ENCODE measurements at places on chromosomes 1 and 21.

GRCh38 chr1:246270236-246270635 lies 236.8 kb downstream of the SMYD3 start:
- no peak for DNase-seq

- DNase-seq: no peak
Measured at GRCh38 chr1:39391691-39392679, 99.5 kb upstream of the BMP8A start.

- no peak for DNase-seq
Measured at GRCh38 chr1:170721621-170722020, 57.7 kb downstream of the PRRX1 start.

DNA sequence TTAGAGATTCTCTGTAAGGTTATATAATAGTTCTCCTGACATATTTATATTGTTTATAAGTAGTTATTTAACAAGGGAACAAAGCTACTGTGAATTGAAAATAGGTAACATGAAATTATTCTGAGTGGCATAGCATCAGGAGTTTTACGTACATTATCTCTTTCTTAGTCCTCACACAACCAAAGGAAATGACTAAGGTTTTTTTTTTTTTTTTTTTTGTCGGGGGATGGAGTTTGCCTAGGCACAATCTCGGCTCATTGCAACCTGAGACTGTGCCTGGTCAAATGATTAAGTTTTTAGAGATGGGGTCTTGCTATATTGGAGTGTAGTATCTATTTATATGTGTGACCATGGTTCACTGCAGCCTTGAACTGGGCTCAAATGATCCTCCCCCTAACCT lies 24.9 kb downstream of the TMED5 start:
- no peak for DNase-seq

- DNase-seq: no peak
Measured at GRCh38 chr1:76473591-76473990, 393.7 kb upstream of the ST6GALNAC5 start.

- no peak for DNase-seq
Measured at GRCh38 chr1:147534386-147534785, 6.9 kb upstream of the BCL9 start.

DNA sequence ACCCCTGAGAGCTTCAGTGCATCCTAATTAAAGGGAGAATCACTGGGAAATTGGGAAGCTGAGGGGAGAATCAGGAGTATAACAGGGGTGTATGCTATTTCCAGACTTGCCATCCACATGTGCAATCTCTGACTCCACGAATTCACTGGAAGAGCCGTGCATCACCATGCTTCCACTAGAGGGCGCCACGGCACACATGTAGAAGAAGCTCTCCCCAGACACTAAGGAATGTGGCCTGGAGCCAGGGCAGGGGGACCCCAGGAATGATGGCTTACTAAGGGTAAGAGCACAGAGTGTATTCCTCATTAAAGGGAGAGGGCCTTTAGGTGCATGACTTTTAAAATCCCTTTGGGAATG lies 81.5 kb downstream of the ABCA4 start:
- DNase-seq: peak; percentile 50

GRCh38 chr1:24725209-24725651 lies 20.0 kb upstream of the CLIC4 start:
- no peak for DNase-seq

- DNase-seq: peak; percentile 73
Measured at GRCh38 chr1:230753586-230754251, 6.5 kb downstream of the CAPN9 start.

DNA sequence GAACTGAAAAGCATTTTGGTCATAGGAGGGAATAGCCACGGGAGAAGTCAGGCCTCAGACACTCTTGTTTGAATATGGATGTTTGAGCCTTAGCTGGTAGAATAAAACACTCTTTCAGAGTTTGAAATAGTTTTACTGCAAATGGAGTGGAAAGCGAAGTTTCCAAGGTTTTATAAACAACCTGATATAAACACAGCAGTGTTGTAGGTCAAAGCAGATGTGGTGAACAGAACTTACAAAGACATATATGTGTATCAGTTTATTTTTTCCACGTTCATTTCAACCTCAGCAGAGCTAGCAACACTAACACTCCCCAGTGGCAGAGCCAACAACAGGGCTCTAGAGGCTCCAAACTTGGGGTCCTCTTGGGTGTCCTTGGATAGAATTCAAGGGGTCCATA lies 89.9 kb downstream of the WLS start:
- no peak for DNase-seq

DNA sequence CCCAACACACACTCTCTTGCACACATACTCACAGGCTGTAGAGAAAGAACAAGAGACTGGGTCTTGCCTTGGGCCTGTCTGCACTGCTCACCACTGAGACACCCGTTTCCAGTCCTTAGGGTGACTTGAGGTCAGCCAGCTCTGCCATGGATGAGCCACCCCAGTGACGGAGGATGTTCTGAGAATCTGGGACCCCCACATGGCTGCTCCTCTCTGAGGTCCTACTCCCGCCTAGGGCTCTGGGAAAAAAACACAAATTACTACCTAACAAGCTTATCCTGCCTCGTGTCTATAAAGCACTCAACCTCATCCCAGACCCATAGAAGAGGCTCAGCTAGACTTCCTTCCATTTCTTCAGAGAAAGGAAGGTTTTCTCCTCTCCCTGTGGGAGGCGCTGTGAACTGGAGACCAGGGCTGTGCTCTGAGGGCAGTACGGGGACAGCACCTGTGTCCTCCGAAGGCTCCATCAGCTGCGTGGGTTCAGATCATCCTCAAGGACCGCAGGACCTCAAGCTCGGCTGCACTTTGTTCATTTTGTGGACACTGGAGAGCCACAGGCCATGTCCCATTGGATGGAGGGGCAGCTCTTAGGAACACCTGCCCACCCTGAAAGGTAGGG lies 4.3 kb upstream of the CLEC20A start:
- DNase-seq: no peak

DNA sequence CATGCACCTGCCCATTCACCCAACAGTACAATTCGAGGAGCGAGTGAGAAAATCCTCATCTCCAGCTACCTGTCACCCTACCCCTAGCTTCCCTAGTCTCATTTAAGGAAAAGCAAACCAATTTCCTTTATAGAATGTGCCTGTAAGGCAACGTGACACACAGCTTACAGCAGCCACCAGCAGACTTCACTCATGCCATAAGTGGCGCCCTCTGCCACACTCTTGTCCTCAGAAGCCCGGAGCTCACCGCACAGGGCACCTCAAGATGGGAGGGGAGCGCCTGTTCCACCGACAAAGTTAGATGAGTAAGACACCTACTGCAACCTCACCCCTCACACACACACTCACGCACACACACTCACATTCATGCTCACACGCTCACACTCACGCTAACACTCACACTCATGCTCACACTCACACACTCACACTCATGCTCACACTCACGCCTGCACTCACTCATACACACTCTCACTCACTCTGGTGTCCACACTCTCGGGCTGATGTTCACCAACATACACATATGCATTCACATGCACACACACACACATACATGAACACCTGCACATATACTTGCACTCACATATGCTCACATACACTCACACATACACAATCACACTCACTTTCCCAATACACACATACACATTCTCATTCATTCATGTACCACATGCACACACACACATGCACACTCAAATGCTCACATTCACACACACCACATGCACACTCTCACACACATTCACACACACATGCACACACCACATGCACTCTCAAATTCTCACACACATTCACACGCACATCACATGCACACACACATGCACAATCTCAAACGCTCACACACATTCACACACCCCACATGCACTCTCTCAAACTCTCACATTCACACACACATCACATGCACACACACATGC lies 170.7 kb downstream of the PSMG1 start:
- DNase-seq: no peak

- no peak for DNase-seq
Measured at GRCh38 chr1:27036718-27037117, 24.1 kb upstream of the TENT5B start.

GRCh38 chr1:223133306-223133823 lies 9.7 kb downstream of the TLR5 start:
- DNase-seq: no peak
